ENCODE measurements at places on chromosomes 12 and 14.

DNA sequence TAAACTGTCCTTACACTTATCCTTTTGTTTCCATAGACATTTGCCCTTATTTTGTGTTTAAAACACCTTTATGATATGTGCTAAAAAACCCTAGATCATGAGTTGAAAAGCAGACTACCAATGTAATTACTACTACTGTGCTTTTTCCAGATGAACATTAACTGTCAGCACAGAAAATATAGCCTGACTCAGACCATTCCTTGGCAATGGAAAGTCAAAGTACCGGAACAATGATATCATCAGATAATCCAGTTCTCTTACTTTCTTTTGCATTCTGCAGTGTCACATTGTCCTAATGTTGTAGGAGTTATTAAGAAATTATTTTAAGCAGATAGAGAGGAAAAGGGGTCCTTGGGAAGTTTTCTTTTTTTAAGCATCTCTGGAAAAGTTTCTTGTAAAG lies 1189.0 kb upstream of the FLRT2 start:
- DNase-seq, result no peak

DNA sequence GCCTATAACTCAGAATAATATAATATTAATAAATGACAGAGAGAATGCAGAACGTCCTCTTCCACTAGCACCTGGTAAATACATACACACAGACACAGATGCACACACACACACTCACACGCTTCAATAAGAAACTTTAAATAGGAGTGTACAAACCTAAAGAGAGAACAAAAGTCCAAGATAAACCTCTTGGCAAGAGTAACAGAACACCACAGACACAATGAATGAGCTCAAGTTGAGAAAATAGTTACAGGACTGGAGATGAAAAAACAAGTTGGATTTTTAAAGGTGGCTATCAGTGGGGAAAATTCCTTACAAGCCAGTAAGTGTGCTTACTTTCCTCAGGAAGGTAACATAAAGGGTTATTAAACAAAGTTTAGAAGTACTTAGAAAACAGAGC lies 35.2 kb downstream of the CRY1 start:
- no peak for DNase-seq

DNA sequence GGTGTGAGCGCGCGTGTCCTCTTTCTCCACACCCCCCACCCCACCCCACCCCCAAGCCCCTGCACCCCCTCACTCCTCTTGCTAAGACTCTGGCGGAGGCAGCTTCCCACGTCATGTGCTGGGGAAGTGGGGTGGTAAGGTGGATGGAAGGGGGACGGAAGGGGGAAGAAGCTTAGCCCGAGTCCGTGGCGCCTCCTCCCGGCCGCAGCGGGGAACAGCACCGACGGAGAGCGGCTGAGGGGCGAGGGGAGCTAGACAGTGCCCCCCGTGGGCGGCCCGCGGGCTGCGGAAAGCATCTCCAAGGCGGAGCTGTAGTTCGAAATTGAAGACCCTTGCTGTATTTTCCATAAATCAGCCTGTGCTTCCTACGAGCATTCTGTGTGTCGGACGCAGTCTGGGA lies 588 bp upstream of the GRIN2B start:
- DNase-seq, result no peak

GRCh38 chr12:64034901-64035576 lies 187.1 kb downstream of the KICS2 start:
- no peak for DNase-seq

DNA sequence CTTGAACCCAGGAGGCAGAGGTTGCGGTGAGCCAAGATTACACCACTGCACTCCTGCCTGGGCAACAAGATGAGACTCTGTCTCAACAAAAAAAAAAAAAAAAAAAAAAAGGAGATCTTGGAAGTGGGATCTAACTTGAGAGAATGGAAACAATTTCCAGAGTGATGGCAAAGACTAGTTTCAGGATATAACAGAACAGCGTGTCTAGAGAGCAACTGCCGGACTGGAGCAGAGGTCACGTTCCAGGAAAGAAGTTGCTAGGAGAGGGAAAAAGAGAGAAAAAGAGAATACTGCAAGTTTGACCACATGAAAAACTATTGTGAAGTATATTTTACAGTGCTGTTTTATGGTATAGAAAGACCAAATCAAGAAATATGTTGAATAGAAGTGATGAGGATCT lies 118.0 kb downstream of the MON2 start:
- DNase-seq, result no peak

- DNase-seq, result no peak
These were observed 36.1 kb downstream of the PARP11 start for GRCh38 chr12:3837049-3837448.

DNA sequence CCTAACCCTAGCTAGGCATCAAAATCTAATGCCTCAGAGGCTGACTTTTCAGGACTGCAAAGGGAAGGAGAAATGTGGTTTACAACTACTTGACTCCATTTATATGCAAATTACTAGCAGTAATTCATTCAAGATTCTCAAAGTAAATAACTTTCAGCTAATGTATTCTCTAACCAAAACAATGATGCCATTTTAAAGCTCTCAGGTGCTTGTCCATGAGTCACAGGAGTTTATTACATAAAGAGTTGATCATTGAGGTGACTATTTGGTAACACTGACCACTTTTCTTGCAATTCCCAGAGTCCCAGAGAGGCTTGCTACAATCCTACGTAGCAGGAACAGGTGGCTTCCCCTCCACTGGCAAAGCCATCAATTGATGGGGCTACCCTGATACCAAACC lies 109.0 kb upstream of the SLC35F4 start:
- DNase-seq, result no peak

DNA sequence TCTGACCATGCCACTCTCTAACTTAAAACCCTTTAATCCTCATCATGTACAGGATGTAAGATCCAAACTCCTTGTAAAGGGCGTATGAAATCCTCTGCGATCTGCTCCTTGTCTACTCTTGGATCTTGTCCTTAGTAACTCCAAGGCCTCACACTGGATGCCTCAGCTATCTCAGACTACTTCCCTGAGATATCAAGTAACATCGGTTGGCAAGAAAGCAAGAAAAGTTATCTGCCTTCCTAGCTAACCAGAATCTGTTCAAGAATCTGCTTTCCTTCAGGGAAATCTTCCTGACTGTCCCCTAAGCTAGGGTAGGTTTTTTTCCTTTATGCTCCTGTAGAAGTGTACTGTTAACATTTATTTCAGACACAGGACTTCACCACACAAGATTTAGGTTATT lies 82.6 kb downstream of the TAOK3 start:
- DNase-seq, result no peak

GRCh38 chr12:47813511-47814196 lies 6.0 kb downstream of the HDAC7 start:
- DNase-seq, result no peak

DNA sequence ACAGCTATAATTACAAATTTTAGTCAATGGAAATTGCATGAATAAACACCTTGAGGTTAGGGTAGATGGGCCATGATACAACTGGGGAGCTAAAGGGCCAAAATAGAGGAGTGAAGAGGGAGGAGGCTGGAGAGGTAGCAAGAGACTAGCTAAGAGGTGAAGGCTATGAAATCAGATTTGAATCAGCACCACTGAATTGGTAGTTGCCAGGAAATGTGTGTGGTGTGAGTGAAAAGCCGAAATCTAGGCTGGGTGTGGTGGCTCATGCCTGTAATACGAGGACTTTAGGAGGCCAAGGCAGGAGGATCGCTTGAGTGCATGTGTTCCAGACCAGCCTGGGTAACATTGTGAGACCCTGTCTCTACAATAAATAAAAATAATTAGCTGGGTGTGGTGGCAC lies 22.7 kb downstream of the YY1 start:
- no peak for DNase-seq

DNA sequence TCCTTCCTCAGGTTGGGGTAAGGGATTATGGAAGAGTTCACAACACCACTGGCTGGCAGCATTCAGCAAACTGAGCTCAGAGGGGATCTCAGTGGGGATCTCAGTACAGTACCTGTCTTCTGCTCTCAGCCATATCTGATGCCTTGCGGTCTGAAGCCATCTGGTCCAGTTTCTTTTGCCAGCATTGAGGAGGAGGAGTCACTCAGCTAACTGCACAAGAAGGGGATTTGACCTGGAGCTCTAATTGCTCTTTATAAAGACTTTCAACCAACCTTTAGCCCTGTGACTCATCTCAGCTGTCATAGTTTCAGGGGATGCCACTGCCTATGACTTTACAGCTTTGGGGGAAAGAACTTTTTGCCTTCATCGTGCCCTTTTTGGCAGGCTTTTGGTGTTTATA lies 44.9 kb downstream of the JKAMP start:
- DNase-seq, result no peak

DNA sequence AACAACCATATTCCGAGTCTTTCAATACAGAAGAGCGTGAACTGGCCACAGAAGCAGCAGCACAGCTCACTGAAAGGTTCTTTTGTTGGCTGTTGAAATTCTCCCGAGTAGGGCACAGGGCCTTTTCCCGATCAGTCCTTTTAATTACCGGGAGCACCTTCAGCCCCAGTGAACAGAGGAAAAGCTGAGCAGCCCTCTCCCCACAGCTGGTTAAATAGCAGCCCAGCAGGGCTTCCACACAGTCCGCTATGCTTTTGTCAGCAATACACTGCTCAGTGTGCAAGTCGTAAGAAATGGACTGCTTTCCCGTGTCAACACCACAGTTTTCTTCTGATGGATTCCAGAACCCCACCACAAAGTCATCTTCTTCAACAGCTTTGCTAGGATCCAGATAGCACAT lies 61.3 kb downstream of the DICER1 start:
- no peak for DNase-seq

DNA sequence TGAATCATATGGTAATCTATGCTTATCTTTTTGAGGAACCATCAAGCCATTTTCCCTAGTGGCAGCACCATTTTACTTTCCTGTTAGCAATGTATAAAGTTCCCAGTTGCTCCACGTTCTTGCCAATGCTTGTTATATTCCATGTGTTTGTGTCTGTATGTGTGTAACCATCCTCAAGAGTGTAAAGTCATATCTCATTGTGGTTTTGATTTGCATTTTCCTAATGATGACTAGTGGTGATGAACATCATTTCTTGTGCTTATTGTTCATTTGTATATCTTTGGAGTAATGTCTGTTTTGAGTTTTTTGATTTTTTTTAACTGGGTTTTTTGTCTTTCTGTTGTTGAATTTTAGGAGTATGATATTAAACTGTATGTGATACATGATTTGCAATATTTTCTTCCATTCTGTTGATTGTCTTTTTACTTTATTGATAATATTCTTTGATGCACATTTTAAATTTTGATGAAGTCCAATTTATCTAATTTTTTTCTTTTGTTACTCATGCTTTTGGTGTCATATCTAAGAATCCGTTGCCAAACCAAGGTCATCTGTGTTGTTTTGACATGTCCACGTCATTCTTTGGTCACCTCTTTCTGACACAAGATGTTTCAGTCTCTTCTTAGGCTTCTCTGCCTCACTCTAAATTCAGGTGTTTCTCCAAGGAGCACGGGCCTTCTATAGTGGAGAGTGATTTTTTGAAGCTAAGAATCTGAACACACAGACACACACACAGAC lies 36.1 kb downstream of the PPHLN1 start:
- DNase-seq, result no peak

DNA sequence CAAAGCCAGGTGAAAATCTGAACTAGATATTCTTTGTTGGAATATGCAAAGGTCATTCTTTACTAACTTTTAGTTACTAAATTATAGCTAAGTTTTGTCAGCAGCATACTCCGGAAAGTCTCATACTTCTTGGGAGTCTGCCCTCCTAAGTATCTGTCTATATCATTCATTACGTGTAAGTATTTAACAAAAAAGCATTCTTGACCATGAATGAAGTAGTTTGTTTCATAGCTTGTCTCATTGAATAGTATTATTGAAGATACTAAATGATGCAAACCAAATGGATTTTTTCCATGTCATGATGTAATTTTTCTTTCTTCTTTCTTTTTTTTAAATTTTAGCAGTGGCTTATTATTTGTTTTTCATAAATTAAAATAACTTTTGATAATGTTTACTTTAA lies 9.8 kb upstream of the SPX start:
- no peak for DNase-seq

GRCh38 chr14:22606380-22606779 lies 8.3 kb downstream of the ABHD4 start:
- DNase-seq, result no peak

DNA sequence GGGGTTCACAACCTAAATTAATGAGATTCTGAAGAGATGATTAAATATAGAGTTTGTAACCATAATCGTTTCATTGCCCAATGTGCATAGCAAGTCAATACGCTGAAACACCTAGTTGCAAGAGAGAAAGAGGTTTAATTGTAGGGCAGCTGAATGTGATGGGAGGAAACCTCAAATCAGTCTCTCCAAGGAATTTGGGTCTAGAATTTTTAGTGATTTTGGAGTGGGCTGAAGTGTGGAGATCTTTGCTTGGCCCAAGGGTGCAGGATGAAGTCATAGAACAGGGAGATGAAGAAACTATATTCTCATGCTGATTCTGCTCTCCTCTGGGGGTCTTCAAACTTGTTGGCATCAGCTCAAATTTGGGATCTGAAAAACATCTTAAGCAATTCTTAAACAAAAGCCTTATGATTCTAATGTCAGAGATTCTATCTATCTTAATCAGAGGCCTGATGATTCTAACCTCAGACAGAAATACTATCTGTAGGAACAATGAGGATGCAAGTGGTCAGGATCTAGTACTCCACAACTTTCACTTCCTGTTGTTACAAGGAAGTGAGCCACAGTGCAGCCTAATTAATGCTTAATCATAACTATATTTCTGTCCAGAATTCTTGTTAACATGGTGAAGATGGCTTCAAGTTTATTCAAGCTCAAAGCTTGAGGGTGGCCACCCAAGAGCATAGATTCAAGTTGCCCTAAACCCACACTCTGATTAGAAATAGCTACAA lies 80.2 kb upstream of the FUT8 start:
- DNase-seq, result no peak

DNA sequence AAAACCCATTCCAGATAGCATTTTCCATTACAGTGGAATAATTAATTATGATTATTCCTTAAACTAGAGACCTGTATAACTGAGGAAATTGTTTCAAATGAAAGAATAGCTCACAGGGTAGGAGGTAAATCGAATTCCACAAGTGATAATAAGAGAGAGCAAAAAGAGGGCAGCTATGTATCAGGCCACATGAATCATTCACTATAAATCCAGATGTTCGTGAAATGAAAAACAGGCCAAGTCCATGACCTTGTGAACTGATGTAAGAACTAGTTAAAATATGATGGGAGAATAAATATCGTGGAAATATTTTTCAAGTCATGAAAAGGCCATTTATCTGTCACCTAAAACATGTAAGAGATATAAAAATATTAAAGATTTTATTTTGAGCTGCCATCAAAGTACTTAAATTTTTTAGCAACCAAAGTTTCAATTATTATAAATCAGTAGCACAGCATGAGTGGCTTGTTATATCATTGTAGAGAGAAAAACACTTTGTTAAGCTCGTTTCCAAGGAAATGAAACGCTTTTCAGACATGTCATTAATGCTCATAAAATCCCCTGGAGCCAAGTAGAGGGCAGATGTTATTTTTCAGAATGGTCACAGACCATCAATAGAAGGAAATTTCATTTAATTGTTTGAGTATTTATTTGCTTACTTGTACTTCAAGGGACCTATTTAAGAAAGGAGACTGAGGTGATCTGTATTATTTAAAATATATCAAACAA lies 120.6 kb upstream of the CDKN3 start:
- DNase-seq, result peak; percentile 86

GRCh38 chr14:37035401-37035800 lies 137.0 kb downstream of the SLC25A21 start:
- DNase-seq, result no peak
